ENCODE measurements at places on chromosomes 2 and 18. TPM values are rescaled to one million over a fixed set of nuclear protein-coding genes. Genes with fewer than 3 reads are reported as not detected.

GAL3ST2 gene
- total RNA-seq: not detected

GRCh38 chr18:70973626-70974025 lies 684.8 kb downstream of the SOCS6 start:
- DNase-seq: no peak

RFX8 gene
- total RNA-seq: 1.6 TPM

UGP2 gene
- 57.5 TPM for total RNA-seq

- no peak for DNase-seq
Measured at GRCh38 chr2:30127016-30127893, 19.6 kb upstream of the YPEL5 start.

DSC2 gene
- 0.64 TPM for total RNA-seq

GRCh38 chr18:59724103-59724502 lies 26.9 kb upstream of the CCBE1 start:
- no peak for DNase-seq

CXCR1 gene
- not detected for total RNA-seq

GRCh38 chr2:197851451-197851850 lies 47.1 kb downstream of the PLCL1 start:
- DNase-seq: no peak

GRHL1 gene
- 0.82 TPM for total RNA-seq

DNA sequence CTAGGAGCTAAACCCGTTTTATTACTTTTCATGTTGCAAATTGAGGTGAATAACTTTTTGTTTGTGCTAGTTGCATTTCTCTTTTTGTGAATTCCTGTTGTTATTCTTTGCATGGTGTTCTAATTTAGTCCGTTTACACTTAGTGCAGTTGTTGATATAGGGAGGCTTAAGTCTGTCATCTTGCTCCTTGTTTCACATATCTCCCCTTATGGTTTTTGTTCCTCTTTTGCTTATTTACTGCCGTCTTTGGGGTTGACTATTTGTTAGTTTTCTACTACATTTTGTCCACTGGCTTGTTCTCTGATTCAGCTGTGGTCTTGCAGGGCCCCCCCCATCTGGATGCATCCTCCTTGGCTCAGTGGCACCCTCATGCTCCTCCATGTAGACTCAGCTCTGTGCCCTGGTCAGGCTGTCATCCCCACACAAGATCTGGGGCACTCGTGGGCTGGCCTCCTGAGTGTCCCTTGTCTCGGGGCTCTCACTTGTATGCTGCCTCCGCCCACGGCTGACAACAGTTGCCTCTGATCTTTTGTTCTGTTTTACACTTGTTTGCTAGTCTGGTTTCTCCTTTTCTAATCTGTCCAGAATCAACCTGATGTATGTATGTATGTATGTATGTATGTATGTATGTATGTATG lies 42.9 kb upstream of the ASB1 start:
- DNase-seq: no peak

GRCh38 chr18:56036741-56037140 lies 448.7 kb upstream of the TCF4 start:
- DNase-seq: no peak

- no peak for DNase-seq
Measured at GRCh38 chr2:12119841-12120240, 373.4 kb downstream of the LPIN1 start.

COL4A3 gene
- not detected for total RNA-seq

DNA sequence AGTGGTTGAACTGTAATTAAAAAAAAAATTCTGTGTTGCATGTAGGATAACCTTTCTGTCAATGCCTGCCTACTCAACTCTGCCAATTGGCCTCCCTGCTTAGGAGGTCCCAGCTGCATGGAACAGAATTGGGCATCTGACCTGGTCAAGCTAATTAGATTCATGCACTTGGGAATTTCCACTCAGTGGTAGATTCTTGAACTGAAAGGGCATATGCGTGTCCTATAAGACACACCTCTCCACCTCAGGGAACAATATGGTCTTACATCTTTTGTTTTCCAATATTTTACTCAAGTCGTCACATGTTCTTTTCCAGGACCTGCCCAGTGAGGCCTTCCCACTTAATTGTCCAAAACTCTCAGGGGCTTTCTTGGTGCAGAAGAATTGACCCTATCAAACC lies 68.1 kb upstream of the TLK1 start:
- DNase-seq: no peak

- no peak for DNase-seq
Measured at GRCh38 chr2:68775272-68775842, 40.7 kb downstream of the ARHGAP25 start.

GRCh38 chr2:212109792-212110680 lies 428.6 kb downstream of the ERBB4 start:
- no peak for DNase-seq

DNA sequence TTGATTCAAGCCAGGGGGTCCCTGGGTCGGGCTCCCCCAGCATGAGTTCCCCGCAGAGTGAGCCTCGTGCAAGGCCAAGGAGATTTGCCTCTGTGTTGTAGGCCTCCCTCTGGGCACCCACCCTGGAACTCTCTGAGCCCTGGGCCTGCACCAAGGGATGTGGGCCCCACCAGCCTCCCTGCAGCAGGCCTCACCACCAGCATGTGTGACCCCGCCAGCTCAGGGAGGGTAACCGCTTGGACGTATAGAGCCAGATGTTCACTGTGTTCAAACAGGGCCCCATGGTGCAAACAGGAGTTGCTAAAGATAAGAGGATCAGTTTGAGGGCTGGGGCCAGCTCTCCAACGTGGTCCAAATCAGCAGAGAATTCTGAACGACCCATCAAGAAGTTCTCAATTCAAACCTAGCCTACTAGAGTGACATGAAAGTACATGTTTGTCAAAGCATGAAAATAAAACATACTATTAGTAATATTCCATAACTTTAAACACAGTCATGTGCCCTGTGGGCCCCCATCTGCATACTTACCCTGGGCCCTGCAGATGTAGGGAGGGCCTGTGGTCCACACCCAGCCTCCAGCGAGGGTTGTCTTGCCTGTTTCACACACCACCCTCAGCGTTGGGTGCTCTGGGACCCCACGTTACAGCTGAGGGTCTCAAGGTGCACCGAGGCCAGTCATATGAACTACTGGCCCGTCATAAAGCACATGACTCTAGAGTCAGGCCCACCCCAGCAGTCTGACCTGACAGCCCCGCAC lies 5.5 kb upstream of the TUBB6 start:
- DNase-seq: no peak

- no peak for DNase-seq
Measured at GRCh38 chr2:179044500-179044899, 5.4 kb downstream of the CCDC141 start.

DNA sequence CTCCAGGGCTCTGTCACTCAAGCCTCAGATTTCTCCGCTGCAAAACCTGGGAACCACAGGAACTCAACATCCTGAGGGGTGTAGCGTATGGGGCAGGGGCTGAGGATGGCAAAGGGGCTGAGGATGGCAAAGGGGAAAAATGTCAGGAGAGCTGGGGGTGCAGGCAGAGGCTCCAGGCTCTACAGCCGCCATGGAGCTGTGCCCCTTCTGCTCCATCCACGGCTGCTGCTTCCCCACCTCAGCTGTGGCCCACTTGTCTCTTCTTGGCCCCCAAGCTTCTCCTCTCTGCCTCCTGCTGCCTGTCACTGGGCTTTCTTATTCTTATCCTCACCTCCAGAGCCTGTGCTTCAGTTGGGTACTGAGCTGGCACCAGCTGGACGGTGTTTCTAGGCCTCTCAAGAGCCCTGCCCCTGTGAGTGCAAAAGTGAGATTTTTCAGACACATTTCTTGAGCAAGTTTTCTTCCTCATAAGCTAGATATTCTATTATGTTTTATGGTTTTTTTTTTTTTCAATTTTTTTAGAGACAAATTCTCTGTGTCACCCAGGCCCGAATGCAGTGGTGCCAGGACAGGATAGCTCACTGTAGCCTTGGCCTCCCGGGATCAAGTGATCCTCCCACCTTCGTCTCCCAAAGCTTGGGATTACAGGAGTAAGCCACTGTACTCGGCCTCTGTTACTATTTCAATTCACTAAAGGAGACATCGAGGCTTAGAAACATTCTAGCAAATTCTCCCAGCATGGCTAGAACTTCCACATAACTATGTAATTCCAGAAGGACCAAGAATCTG lies 49.0 kb downstream of the MARCO start:
- DNase-seq: no peak

MYOM1 gene
- total RNA-seq: 0.15 TPM

DNA sequence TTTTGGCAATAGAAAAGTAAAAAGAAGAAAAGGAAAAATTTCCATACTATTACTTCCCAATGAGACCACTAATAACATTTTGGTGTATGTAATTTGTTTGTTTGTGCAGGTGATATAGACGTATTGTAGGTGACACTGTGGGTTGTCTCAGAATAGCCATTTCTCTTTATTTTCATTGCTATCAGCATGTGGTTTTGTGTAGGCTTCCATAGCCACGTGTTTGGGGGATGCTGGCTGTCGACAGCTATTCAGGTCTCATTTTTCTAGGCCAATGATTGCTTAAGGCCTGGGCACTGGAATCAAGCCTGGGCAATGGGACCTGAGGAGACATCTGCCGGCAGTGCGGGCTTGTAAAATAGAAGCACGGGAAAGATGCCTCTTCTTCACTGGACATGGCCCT lies 71.0 kb upstream of the KCTD1 start:
- DNase-seq: no peak

CNPPD1 gene
- 40.3 TPM for total RNA-seq

- no peak for DNase-seq
Measured at GRCh38 chr18:77116201-77117080, 16.1 kb downstream of the MBP start.

FRZB gene
- total RNA-seq: not detected

- DNase-seq: no peak
Measured at GRCh38 chr2:186912979-186913378, 64.0 kb upstream of the ZSWIM2 start.

DNA sequence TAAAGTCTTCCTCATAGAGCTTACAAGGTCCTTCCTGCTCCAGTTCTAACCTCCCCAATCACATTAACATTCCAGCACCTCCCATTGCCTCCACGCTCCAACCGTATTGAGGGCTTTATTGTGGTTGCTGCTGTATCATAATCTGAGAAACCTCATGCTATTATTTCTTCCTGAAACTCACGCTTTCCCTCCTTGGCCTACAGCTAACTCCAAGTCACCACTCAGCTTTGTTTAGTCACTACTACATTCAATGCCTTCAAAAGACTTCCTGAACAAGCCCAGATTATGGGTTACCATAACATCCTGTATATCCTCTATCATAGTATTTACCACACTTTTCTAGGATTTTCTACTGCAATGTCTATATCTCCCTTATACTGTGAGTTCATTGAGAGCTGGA lies 230.4 kb downstream of the IKZF2 start:
- DNase-seq: no peak

ATP6V1B1 gene
- not detected for total RNA-seq

TCF4 gene
- total RNA-seq: 344 TPM

GRCh38 chr18:7728297-7728696 lies 161.2 kb downstream of the PTPRM start:
- no peak for DNase-seq

OSR1 gene
- total RNA-seq: 1.3 TPM

GRCh38 chr2:196399722-196400691 lies 228.6 kb upstream of the STK17B start:
- DNase-seq: peak; percentile 91

DNA sequence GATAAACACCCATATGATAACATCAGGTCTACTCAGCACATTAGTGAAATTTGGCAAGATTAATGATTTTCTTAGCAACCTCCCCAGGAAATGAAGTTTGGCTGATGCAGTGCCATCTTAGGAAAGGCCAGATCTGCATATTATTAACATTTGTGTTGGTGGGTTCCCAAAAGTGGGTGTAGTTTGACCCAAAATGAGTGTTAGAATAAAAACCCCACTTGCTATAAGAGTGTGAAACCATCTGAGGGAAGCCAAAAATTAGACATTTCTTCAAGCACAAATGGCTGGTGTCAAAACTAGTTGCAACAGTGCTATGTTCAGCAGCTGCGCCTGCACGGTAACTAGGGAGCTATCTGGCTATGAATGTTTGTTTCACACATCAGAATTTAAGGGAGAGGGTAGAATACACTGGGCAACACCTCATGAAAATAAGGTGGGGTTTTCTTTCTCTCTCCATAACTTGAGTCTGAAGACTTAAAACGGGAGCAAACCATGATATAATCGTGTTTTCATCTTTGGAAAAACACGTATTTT lies 15.9 kb upstream of the CSRNP3 start:
- no peak for DNase-seq

TMEM182 gene
- total RNA-seq: 0.10 TPM

DNA sequence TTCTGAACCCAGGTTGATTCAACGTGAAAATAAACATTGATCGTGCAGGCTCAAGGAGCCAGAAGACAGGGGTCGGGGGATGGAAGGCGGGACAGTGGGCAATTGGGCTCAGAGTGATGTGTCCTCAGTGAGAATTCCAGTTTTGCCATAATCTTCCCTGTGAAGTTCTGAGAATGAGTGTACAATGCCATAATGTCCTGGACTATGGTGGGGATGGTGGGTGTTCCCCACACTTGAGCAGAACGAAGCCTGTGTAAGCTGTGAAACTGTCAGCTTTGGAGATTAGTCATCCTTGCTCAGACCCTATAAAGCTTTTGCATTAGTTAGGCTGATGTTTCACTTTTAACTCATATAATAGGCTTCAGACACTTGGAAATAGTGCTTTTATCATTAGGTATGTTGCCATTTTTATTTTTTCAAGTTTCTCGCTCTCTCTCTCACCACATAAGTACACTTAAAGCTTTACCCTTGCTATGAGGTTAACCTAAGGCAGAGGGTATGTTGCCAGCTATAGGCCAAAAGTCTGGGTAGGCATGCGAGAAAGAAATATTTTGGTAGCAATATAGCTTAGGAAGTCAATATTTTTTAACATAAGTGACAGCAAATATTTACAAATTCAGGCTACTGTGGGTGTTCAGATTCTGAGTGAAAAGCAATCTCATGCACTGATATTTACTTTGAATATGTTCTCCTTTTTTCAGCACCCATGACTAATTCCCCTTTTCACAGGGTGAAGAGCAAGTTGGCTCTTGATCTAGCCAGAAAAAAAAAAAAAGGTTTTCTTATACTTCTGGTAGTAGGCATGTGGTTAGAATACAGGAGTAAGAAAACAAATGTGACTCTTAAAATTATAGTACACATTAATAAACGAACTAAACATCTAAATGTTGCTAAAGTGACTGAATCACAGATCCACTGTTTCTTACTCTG lies 47.2 kb downstream of the CDC42EP3 start:
- no peak for DNase-seq

GRCh38 chr2:120180066-120180465 lies 43.1 kb downstream of the TMEM185B start:
- no peak for DNase-seq

DNA sequence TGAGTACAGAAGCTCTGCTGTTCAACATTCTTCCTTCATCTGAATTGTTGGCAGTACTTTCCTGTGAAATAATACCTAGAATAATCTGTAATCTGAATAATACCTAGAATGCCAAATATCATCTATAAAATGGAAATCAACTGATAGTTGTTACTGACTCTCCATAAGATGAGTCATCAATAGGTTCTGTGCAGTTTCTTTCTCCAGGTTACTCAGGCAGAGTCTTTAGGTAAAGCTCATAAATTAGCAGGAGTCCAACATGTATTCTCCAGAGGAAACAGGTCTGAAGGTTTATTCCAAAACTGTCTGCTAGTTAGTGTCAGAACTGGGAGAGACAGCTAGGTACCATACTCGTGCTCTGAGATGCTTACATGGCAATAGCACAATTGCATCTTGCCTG lies 282.0 kb upstream of the MAP2 start:
- DNase-seq: no peak

- no peak for DNase-seq
Measured at GRCh38 chr2:121972203-121972602, 216.8 kb downstream of the TSN start.

All from glomerular endothelial cell (primary cell).